Activated T-cell treated with anti-CD3 and anti-CD28 coated beads, Interleukin-2, amount 50 U/mL, for 72 hours (primary cell): ENCODE measurements at places on chromosomes 3 and 15. TPM values are rescaled to one million over a fixed set of nuclear protein-coding genes. Genes with fewer than 3 reads are reported as not detected.

The CEP19 gene
- total RNA-seq, result 5.9 TPM

The SV2B gene
- total RNA-seq, result 0.17 TPM

The LRTM1 gene
- not detected for total RNA-seq

DNA sequence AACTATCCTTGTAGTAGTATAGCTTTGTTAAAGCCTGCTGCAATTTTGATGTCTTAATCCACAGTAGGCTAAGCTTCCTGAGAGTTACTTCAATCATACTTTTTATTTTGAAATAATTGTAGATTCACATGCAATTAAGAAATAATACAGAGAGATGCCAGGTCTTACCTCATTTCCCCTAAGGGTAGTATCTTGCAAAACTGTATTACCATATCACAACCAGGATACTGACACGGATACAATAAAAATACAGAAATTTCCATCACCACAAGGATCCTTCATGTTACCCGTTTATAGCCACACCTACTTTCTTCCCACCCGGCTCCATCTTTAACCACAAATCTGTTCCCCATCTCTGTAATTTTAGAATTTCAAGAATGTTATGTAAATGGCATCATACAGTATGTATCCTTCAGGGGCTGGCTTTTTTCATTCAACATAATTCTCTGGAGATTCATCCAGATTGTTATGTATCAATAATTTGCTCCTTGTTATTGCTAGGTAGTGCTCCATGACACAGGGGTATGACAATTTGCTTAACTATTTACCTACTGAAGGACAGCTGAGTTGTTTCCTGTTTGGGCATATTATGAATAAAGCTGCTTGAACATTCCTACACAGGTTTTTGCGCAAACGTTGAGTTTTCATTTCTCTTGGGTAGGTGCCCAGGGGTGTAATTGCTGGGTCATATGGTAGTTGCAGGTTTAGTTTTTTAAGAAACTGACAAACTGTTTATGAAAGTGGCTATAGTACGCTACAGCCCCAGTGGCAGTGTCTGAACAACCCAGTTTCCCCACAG, 21.6 kb downstream of the BDH1 start:
- no peak for DNase-seq

GRCh38 chr3:12601072-12601471, 44.2 kb downstream of the MKRN2 start:
- no peak for DNase-seq

The SIAH2 gene
- 124 TPM for total RNA-seq

- no peak for DNase-seq
Observed at GRCh38 chr3:7574435-7574834, 713.5 kb downstream of the GRM7 start.

- DNase-seq, result no peak
Observed at GRCh38 chr15:77327844-77328529, 91.9 kb downstream of the PEAK1 start.

DNA sequence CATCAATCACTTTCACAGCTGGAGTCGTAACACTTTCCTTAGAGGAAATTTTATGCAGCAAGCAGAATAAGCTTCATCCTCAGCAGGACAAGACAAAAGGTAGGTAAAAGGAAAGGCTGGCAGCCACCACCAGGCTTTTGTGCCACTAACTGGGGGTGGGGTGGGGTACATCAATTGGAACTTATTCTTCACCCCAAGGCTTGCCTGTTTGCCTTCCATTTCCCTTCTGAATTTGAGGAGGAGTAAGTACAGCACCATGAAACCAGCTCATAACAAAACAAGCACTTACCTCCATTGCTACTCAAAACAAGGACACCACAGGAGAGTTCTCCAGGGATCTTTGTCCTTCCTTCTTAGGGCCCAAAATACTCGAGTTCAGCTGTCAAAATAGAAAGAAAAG, 296.8 kb downstream of the ARRDC4 start:
- no peak for DNase-seq

DNA sequence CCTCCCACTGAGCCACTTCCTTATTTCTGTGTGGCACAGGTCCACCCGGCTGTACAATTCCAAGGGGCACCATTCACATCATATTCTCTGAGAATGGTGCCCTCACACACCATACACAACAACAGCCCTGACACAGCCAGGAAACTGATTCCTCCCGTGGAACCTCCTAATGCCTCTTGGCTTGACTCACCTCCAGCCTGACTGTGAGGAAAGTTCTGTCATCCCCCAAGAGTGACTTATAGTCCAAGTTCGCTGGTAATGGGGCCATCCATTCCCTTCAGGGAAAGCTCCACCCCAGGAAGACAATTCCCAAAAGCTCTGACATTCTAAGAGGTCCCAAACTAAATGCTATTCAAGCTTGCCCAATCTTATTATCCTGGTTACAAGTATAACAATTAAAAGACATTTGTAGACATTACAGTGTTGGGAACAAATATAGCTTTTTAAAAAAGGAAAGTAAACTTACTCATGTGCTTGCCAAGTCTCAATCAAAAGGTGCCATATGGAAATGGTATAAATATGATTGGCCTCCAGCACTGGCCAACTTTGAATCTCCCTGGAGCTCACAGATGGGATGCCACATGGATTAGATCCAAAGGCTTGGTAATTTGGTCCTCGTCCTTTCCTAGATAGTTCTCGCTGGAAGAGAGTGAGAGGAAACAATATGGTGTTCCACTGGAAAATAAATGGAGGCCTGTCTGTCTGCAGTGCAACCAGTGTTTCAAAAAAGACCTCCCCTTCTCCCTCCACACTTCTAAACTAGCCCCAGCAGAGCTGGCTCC, 56.3 kb upstream of the PSMD6 start:
- no peak for DNase-seq

DNA sequence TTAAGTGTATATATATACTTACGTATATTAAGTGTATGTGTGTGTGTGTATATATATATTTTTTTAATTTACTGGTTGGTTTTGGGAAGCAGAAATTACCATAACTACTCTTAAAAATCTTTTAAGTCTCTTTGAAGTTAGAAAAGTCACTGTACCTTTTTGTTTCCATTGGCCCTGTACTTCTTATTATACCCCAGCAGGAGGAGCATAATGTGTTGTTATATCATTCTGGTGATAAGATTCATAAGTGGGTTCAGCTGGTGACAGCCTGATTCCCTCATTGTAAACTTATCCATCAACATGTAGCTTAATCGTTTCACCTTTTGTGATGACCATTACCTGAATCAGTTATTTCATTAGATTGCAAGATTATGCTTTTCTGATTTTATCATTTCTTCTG, 30.8 kb downstream of the MLH1 start:
- DNase-seq, result no peak

GRCh38 chr3:97972976-97973375, 745 bp upstream of the RIOX2 start:
- DNase-seq, result no peak

GRCh38 chr15:39908186-39908585, 11.9 kb downstream of the GPR176 start:
- DNase-seq, result peak; percentile 10

The SUSD5 gene
- total RNA-seq, result not detected

DNA sequence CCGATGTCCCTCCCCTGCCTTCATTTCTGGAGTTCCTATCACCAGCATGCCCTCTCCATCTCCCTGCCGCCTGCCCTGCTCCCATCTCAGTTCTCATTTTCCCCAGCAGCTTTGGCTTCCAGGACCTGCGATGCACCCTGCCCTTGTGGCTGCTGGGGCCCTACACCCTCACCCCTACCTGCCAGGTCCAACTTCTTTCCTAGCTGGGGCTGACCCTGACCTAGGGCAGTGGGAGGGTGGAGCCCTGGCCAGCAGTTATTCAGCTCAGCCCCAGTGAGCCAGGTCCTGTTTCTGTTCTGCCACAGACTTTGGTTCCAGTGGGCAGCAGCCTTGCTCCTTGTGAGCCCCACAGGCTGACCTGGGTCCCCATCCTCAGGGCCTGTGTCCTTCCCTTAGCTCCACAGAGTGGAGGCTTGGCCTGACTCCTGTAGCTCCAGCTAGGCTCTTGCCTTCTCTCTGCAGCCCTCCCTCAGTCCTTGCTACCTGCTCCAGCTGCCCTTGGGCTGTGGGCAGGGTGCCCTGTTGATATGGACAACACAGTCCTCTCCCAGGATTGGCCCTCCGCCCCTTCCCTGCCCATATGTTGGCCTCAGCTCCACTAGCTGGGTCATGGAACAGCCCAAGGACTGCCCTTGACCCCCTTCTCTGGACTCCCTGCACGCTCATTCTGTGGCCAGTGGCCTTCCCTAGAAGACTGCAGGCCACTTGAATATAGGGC, 34.7 kb upstream of the PDE8A start:
- no peak for DNase-seq

The LSMEM2 gene
- not detected for total RNA-seq

The PIF1 gene
- total RNA-seq, result 39.7 TPM

DNA sequence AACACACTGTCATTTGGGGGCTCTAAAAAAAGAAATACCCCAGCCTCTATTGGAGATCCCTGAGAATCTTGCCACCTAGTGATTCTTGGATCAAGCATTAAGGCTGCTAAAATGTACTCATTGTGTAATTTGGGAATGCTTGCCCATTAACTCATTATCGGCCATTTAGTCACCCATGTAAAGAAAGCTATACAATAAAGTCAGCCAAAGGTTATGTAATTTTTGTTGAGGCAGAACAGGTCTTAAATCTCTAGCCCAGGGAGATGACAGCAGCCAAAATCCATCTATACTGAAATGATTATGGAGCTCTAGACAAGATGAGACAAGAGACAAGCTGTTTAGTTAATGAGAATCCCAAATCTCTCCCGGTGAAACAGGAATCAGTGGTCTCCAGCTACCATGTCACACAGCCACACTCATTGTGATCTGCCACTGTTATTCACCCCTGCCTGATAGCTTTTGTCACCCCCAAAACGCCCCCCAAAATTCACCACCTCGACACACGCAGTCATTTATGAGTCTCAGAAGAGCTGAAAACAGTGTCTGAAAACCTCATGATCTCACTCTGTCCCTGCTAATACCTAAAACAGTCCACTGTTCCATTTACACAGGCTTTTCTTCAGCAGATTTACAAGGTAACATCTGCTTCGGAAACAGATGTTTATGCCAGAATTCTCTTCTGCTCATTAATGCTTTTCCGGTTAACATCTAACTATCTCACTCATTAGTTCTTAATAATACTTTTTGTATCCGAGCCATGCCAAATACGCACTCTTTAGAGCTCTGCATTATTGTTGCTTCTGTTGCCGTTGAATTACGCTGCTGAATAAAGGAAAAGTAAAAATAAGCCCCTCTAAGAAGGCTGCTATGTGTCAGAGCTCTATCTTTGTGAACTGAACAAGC, 138.5 kb downstream of the RORA start:
- no peak for DNase-seq

DNA sequence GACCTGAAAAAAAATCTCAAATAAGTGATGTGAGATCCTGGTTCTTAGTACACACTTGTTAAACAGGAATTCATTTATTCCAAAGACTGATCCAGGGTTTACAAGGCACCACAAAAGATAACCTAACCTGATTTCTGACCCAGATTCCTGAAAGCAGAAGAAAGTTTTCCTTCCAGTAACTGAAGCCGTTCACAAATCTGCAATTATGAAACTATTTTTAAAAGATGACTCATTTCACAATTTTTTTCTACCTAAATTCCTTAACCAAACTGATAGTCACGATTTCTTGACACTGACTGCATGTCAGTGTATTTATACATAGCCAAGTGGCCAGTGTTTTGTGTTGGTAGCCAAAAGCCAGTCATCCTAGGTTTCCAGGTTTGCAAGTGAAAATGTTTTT, 17.1 kb downstream of the SLC9A9 start:
- no peak for DNase-seq

- DNase-seq, result no peak
Observed at GRCh38 chr3:189316296-189317019, 144.7 kb downstream of the TPRG1 start.

DNA sequence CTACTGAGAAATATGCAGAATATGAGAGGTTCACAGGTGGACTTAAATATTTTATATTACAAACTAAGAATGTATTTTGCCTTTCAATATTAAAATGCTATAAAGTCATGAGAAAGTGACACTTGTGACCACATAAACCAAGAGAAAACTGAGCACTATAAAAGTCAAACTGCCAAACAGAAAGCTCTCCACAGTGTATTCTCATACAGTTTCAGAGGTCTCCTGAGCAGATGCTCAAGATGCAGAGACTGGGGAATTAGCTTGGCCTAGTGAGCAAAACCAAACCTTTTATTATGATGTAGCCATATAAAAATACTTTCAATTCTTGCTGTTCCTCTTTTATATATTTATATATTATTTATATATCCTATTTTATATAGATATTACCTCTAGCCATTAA, 227.8 kb downstream of the TBC1D5 start:
- DNase-seq, result no peak

GRCh38 chr15:38860253-38860652, 295.6 kb upstream of the RASGRP1 start:
- no peak for DNase-seq

- peak; percentile 94 for DNase-seq
Observed at GRCh38 chr3:42502429-42503250, at the start of gene VIPR1. VIPR1 (plus strand) TSS chr3:42502643; CDS start chr3:42502736, 93 bp downstream.

DNA sequence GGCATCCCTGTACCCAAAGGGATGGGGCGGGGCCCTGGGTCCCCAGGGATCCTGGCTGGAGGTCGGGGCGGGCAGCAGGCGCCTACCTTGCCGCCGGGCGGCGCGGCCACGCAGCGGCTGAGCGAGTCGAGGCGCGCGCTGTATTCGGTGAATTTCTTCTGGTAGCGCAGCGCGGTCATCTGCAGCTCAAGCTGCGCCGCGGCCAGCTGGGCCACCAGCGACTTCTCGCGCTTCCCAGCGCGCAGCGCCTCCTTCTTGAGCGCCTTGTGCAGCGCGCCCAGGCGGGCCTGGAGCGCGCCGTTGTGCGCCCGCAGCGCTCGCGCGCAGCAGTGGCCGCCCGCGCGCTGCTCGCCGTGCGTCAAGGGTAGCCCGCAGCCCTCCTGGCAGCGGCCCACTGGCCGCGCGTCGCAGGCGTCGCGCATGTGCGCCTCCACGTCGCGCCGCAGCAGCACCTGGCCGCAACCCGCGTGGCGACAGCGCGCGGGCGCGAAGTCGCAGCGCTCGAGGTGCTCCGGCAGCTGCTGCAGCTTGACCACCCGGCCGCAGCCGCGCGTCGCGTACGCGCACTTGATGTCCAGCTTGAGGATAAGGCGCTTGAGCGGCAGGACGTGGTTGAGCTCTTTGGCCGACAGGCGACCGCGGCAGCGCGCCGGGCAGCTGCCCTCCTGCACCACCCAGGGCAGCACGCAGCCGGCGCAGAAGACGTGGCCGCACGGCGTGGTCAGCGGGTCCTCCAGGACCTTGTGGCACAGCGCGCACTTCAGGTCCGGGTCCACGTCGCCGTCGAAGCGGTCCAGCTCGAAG, 522 bp downstream of the PDZRN3 start:
- DNase-seq, result no peak

DNA sequence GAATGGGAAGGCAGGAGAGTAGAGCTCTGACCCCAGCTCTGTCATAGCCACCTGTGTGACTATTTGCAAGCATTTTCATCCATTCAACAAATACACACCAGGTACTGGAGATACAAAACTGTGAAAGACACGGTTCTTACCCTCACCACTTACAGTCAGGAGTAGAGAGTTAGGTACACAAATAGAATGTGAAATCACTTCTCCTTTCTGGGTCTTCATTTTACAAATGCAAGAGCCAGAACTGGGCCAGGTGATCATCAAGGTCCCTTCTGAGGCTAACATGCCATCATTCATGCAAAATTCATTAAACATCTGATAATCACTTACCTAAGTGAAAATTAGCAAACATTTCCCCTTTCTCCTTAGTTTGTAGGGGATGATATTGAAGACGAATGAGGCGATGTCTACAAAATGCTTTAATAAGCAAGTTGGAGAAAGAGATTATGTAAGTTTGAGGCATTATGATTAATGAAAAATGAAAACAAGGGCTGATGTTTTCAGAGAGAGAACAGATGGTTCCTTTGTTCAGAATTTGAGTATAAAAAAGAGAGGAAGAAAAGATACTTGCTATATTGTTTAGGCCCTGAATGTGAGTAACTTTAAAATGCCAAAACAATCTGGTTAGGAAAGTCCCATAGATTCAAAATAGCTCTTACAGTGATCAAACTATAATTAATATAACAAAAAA, 88.6 kb downstream of the LPP start:
- DNase-seq, result no peak
